Stimulated activated CD4-positive, alpha-beta T cell treated with anti-CD3 and anti-CD28 coated beads, Interleukin-12 subunit alpha, Interleukin-12 subunit beta, amount 100 ng/mL, for 24 hours (primary cell): ENCODE measurements at places on chromosomes 11 and 22.

DNA sequence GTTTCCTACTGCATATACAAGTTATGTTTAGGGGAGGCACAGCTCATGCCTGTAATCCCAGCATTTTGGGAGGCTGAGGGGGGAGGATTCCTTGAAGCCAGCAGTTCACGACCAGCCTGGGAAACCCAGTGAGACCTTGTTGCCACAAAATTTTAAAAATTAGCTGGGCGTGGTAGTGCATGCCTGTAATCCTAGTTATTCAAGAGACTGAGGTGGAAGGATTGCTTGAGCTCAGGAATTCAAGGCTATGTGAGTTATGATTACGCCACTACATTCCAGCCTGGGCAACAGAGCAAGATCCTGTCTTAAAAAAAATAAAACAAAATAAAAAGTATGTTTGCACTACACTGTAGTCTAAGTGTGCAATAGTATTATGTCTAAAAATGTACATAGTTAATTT, 108.8 kb upstream of the TEAD1 start:
- no peak for DNase-seq

DNA sequence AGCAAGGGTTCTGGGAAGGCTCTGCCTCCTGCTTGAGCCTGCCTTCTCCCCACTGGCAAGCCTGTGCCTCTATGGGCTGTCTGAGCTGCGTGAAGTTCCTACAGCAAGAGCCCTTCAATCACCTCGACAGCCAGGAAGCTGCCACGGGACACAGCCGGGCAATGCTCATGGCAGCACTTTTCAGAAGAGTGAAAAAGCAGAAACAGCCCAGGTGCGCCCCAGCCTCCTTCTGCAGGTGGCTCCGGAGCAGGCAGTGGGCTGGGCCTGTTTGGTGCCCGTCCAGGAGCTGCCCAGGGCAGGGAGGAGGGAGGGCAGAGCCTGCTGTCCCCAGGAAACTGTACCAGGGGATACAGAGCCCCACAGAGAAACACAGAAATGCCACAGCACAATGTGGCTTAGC, 24.6 kb upstream of the COMT start:
- DNase-seq: no peak

- DNase-seq: no peak
Observed at GRCh38 chr11:126809514-126810289, 190.9 kb downstream of the KIRREL3 start.

DNA sequence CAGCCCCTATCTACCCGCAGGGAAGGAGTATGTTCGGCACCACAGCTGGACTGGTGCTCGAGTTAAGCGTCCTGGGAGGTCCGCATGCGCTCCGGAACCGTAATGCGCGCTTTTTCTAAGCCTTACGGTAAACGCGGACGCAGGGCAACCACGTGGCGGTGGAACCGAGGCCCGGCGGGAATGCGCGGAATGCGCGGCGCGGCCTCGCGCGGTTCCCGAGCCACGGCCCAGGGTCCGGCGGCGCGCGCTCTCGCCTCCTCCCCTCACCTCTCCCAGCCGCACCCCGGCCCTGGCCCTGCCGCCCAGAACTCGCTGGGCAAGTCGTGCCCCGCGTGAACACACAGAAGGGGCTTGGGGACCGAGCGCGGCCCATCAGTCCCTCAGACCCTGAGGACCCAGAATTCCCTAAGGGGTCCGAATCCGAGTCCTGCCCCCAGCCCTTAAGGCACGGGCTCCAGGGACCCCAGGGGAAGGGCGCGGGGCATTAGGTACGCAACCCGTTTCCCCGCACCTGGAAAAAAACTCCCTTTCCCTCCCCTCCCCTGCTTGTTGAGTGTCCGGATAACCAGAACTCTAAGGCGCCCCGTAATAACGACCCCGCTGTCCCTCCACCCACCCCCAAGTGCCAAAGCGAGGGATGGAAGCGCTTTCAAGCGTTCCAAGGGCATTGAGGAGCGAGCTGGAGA, 4.3 kb upstream of the CCND1 start:
- no peak for DNase-seq

- no peak for DNase-seq
Observed at GRCh38 chr22:42978453-42979103, 36.4 kb downstream of the PACSIN2 start.

DNA sequence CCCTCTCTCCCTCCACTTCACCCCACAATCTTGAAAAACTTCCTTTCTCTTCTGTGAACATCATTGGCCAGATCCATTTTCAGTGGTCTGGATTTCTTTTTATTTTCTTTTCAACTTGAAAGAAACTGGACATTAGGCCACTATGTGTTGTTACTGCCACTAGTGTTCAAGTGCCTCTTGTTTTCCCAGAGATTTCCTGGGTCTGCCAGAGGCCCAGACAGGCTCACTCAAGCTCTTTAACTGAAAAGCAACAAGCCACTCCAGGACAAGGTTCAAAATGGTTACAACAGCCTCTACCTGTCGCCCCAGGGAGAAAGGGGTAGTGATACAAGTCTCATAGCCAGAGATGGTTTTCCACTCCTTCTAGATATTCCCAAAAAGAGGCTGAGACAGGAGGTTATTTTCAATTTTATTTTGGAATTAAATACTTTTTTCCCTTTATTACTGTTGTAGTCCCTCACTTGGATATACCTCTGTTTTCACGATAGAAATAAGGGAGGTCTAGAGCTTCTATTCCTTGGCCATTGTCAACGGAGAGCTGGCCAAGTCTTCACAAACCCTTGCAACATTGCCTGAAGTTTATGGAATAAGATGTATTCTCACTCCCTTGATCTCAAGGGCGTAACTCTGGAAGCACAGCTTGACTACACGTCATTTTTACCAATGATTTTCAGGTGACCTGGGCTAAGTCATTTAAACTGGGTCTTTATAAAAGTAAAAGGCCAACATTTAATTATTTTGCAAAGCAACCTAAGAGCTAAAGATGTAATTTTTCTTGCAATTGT, 92.3 kb downstream of the CD44 start:
- no peak for DNase-seq

GRCh38 chr11:11480971-11481370, 127.9 kb upstream of the CSNK2A3 start:
- no peak for DNase-seq

DNA sequence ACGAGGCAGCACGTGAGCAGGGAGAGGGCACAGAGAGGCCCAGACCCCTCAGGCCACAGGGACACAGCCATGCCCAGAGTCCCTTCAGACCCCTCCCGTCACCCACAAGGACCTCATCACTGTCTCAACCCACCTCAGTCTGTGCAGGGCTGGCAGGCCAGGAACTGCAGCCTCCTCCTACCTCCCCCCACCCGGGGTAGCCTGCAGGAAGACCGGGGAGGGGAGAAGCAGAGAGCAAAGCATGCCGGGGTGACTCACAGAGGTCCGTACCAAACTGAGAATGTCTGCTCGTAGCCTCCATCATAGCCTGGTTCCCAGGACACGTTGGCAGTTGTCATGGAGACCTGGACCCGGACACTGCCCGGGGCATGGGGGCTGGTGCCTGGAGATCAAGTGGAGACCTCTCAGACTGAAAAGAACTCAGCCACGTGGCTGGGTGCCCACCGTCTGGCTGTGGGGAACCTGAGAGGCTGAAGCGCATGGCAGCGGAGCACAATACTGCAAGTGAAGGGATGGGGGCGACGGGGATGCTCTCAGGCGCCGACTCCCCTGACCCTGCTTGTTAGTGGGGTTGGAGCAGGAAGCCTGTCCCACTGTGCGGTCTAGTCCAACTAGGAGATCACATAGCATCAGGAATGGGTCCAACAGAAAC, 27.2 kb downstream of the IGSF9B start:
- no peak for DNase-seq

GRCh38 chr11:20159466-20160381, 551 bp downstream of the DBX1 start:
- no peak for DNase-seq

DNA sequence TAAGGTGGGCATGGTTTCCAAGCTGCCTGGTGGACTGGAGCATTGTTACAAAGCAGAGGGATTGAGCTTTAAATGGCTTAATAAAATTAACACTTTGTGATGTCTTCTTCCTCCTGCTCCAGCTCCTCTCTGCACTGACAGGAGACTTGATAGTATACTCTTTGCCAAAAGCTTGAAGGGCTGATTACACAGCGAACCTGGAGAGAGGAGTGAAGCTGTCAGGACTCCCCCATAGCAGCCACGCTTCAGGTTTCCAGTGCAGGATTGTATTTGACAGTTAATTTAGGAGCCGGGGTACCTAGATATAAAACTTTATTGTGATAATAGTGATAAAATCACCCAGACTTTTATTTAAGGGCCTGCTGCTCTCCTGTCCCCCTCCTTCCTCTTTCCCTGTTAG, 50.0 kb downstream of the TRIM44 start:
- no peak for DNase-seq

- no peak for DNase-seq
Observed at GRCh38 chr11:83409476-83409875, 123.3 kb upstream of the CCDC90B start.

DNA sequence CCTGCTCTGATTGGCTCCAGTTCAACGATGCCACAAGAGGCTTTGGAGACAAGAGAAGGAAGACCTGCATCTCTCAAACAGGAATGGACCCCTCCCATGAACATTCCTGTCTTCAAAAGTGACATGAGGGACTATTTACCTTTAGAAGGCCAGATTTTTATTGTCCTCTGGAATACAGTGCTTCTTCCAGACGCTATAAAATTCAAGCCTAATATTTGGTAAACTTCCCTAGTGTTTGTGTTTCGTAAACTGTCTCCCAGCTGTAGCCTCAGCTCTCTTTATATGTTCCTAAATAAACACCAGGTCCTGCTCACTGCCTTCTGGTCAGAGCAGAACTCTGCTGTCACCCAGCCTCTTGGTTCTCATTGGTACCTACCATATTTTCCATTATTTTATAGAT, 157.8 kb downstream of the CCDC34 start:
- no peak for DNase-seq

DNA sequence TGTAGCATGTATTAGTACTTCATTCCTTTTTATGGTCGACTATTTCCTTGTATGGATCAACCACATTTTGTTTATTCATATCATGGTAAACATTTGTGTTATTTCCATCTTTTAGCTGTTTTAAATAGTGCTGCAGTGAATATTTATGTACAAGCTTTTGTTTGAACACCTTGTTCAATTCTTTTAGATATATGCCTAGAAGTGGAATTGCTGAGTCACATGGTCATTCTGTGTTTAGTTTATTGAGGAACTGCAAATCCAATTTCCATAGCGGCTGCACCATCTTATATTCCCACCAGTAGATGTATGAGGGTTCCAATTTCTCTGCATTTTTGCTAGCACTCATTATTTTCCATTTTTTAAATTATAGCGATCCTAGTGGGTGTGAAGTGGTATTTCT, 61.5 kb upstream of the GRK2 start:
- DNase-seq: no peak

DNA sequence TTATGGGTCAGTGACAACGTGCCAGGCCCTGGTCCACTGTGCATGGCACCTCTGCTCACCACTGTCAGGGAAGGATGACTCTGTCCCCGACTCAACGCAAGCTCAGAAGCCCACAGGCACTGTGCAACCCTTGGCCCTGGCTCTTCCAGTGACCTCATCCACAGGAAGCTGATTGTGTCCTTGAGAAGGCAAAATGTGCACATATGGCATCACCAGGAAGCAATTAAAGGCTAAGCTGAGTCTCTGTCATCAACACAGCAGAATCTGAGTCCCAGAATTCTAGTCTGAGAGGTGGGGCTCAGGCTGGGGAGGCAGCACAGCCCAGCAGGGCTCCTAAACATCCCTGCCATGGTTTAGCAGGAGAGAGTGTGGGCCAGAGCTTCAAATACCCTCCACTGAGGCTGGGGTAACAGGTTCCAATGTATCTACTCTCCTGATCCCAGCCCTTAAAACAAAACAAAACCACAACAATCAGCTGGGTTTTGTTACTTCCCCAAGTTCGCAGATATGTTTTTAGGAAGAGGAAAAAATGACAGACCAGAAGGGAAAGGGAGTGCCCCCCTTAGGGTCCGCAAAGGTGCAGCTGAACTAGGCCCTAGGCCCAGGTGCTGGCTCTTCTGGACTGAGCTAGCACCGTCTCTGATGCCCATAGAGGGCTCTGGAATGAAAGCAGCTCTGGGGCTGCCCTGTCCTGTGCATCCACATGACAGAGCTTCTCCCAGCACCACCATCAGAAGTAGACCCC, 33.5 kb upstream of the GNAZ start:
- no peak for DNase-seq

GRCh38 chr11:61152816-61153592, 8.2 kb downstream of the VPS37C start:
- DNase-seq: no peak

- DNase-seq: no peak
Observed at GRCh38 chr11:109424901-109425300, 2.9 kb downstream of the C11orf87 start.

GRCh38 chr22:45065726-45066125, 55.9 kb upstream of the PHF21B start:
- DNase-seq: no peak
